ENCODE measurements at places on chromosomes 3 and 15. TPM values are rescaled to one million over a fixed set of nuclear protein-coding genes. Genes with fewer than 3 reads are reported as not detected.

DNA sequence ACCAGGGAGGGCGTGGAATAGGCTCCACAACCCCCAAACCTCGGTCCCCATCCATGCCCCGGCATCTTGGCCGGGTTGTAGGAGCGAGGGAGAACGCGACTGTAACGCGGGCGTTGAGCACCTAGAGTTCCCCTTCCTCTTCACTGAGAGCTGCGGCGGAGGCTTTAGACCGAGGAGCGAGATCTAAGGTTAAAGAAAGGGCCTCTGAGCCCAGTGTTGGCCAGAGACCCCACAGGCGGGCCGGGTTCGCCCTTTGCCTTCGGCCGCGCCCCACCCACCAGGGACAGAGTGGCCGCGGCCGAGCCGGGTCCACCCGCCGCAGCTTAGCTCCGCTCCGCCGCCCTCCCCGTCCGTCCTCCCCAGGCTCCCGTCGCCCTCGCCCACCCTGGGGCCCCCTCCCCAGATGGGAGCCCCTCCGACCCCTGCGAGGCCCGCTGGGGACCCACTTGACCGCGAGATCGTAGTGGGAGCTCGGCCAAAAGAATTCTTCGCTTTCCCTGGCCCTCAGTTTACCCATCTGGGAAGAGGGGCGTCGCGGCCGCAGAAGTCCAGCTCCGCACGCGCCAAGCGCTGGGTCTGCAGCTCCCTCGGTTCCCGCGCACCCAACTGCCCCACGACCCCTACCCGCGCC is 425 bp downstream of the ANPEP start:
- no peak for DNase-seq

GRCh38 chr3:106088304-106088703 is 219.5 kb upstream of the CBLB start:
- DNase-seq: no peak

Gene TEX55
- not detected for total RNA-seq

Gene DLL4
- 2.5 TPM for total RNA-seq

All from RPMI7951 (cell line).